ENCODE measurements at places on chromosomes 13 and 19. TPM values are rescaled to one million over a fixed set of nuclear protein-coding genes. Genes with fewer than 3 reads are reported as not detected.

GJB2 gene
- not detected for total RNA-seq

DNA sequence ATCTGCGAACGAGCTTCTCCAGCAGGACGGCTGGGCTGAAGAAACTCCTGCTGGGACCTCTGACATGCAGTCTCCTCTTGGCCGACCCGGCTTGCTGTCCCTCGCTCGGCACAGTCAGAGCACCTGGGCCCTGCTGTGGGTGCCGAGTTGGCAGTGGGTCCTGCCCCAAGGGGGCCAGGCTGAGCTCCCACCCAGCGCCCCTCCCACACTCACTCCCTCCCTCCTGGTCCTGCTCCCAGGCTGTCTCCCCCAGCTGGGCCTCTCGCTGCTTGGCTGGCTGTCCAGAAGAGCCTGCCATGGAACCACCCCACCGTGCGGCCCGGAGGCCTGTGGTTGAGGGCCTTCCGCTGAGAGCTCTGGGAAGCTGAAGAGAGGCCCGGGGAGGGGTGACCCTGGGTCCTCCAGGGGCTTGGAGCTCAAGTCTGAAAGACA, 6.0 kb downstream of the AKT2 start:
- H3K4me3 ChIP-seq: peak overlapping the region; percentile 30
- H3K27ac ChIP-seq: peak overlapping the region; percentile 97
- H3K36me3 ChIP-seq: no peaks in the 10 kb centered on the region
- DNase-seq: peak; percentile 73
- peaks cover 87% of the 10 kb centered on the region for H3K4me1 ChIP-seq

GRCh38 chr13:99693852-99694611, 192.8 kb downstream of the TM9SF2 start:
- no peaks in the 10 kb centered on the region for H3K36me3 ChIP-seq
- H3K27me3 ChIP-seq: no peaks in the 10 kb centered on the region
- H3K4me1 ChIP-seq: no peaks in the 10 kb centered on the region
- no peak overlapping the region for H3K4me3 ChIP-seq
- no peak for DNase-seq

DNA sequence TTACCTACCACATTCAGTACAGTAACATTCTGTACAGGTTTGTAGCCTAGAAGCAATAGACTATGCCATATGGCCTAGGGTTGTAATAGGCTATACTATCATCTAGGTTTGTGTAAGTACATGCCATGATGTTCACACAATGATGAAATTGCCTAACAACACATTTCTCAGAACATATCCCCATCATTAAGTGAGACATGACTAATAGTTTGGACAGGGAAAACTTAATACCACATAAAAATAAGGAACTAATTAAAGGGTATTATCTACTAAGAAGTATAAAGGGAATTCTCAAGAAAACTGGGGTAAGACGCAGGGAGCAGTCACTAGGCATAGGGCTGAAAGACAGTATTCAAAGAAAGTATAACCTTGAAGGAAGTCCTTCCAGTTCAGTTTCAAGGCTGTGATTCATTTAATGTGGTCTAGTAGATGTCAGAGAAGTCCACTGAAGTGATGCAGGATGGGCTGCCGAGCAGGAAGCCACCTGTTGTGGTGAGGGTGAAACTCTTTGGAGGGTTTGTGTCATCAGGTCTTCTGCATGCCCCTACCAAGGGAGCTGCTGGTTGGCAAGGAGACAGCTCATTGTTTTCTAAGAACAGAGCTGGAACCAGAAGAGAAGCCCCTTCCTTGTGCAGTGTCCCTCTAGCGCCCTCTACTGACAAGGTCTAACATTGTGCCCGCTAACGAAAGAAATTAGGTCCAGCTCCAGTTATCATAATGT, 122.9 kb downstream of the OLFM4 start:
- DNase-seq: no peak
- H3K36me3 ChIP-seq: no peaks in the 10 kb centered on the region
- H3K27me3 ChIP-seq: no peaks in the 10 kb centered on the region
- H3K27ac ChIP-seq: no peak overlapping the region
- no peak overlapping the region for H3K4me3 ChIP-seq

DNA sequence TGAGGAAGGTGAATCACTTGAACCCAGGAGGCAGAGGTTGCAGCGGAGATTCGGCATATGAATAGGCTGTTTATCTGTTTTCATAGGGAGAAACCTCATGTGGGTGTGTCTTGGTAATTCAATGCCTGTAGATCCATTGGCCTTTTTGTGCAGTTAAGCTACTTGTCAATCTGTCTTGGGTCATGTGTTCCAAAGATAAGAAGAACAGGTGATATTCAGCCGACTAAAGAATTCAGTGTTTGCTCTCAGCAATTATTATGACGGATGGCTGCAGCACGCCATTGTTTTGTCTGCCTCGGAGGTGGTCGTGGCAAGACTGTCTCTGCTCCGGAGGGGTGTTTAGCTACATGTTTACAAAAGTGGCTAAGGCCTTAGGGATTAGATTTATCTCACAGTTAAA, 573.0 kb upstream of the PCDH9 start:
- no peak overlapping the region for H3K4me3 ChIP-seq
- no peak for DNase-seq
- no peak overlapping the region for H3K27ac ChIP-seq
- no peaks in the 10 kb centered on the region for H3K36me3 ChIP-seq

DNA sequence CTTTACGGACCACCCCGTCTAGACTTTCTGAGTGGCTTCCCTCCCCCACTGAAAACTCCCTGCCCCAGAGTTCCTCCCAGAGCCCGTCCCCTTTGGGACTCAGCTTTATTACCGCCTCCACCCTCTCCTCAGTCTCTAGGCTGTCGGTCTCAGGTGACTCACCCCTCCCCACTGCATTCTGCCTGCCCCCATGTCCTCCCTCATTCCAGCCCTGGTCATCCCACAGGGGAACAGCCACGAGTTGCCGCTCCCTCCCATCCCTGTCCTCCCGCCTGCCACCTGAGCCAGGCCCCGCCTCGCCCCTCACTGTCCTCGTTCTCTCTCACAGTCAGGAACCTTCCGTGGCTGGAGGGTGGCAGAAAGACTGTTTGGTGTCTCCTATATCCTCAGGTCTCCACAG, 57.3 kb downstream of the SMARCA4 start:
- no peak overlapping the region for H3K4me3 ChIP-seq
- no peaks in the 10 kb centered on the region for H3K27me3 ChIP-seq
- H3K4me1 ChIP-seq: peaks cover 8% of the 10 kb centered on the region
- DNase-seq: no peak
- H3K27ac ChIP-seq: no peak overlapping the region

CDC16 gene
- 31.8 TPM for total RNA-seq

TMPRSS9 gene
- not detected for total RNA-seq

GRCh38 chr13:78620936-78621470, 17.7 kb upstream of the POU4F1 start:
- H3K4me1 ChIP-seq: no peaks in the 10 kb centered on the region
- H3K27ac ChIP-seq: no peak overlapping the region
- H3K4me3 ChIP-seq: no peak overlapping the region

CEACAM19 gene
- 2.3 TPM for total RNA-seq

ADGRE3 gene
- not detected for total RNA-seq

DNA sequence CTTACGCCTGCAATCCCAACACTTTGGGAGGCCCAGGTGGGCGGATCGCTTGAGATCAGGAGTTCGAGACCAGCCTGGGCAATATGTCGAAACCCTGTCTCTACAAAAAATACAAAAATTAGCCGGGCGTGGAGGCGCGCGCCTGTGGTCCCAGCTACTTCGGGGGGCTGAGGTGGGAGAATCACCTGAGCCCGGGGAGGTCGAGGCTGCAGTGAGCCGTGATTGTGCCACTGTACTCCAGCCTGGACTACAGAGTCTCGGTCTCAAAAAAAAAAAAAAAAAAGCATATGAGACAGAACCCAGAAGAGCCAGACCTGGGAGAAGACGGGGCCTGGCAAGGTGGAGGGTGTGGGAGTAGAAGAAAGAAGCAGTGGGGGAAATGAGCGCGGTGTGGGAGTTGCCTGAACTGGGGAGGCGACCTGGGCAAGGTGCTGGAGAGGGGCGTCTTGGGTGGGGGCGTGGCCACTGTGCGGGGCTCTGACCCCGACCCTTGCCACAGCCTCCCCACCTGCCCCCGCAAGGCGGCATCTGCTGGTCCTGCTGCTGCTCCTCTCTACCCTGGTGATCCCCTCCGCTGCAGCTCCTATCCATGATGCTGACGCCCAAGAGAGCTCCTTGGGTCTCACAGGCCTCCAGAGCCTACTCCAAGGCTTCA, 533 bp downstream of the DKKL1 start:
- H3K27me3 ChIP-seq: no peaks in the 10 kb centered on the region
- H3K4me1 ChIP-seq: no peaks in the 10 kb centered on the region
- DNase-seq: no peak
- H3K36me3 ChIP-seq: peaks cover 5% of the 10 kb centered on the region
- H3K4me3 ChIP-seq: peak overlapping the region; percentile 82
- H3K27ac ChIP-seq: peak overlapping the region; percentile 38

CYP4F8 gene
- not detected for total RNA-seq

HIPK4 gene
- 1.0 TPM for total RNA-seq

RDH8 gene
- total RNA-seq: not detected

- DNase-seq: no peak
- no peaks in the 10 kb centered on the region for H3K4me1 ChIP-seq
- no peaks in the 10 kb centered on the region for H3K27me3 ChIP-seq
- H3K36me3 ChIP-seq: no peaks in the 10 kb centered on the region
- H3K4me3 ChIP-seq: no peak overlapping the region
Observed at GRCh38 chr13:21800837-21801616, 130.2 kb downstream of the FGF9 start.

- no peak overlapping the region for H3K27ac ChIP-seq
- no peak for DNase-seq
- peaks cover 20% of the 10 kb centered on the region for H3K4me1 ChIP-seq
- H3K36me3 ChIP-seq: peaks cover 33% of the 10 kb centered on the region
- H3K27me3 ChIP-seq: no peaks in the 10 kb centered on the region
Observed at GRCh38 chr13:97366172-97366688, 67.7 kb upstream of the RAP2A start.

- no peak overlapping the region for H3K4me3 ChIP-seq
- peaks cover 6% of the 10 kb centered on the region for H3K36me3 ChIP-seq
- no peak overlapping the region for H3K27ac ChIP-seq
- no peaks in the 10 kb centered on the region for H3K4me1 ChIP-seq
Observed at GRCh38 chr19:43489979-43490599, 14.5 kb downstream of the PHLDB3 start.

CBARP gene
- 2.6 TPM for total RNA-seq

GRCh38 chr13:40503966-40504591, 162.4 kb downstream of the FOXO1 start:
- H3K27ac ChIP-seq: no peak overlapping the region
- H3K36me3 ChIP-seq: no peaks in the 10 kb centered on the region
- no peaks in the 10 kb centered on the region for H3K27me3 ChIP-seq
- DNase-seq: peak; percentile 59
- H3K4me1 ChIP-seq: peaks cover 19% of the 10 kb centered on the region
- no peak overlapping the region for H3K4me3 ChIP-seq

DNA sequence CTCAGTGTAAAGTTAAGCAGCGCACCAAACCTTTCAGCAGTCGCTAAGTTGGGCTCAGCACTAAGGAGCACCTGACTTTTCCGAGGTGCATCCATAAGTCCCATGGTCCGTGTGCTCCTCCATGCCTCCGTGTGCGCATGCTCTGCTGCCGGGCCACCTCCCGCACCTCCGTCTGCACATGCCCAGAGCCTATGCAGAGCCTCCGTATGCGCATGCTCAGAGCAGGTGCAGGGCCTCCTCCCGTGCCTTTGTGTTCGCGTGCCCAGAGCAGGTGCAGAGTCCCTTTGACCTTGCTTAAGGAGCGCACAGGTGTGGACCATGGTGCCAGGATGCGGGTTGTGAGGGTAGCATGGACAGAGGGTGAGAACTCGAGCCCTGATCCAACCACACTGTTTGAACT, 46.0 kb downstream of the ATP11A start:
- DNase-seq: no peak
- H3K4me3 ChIP-seq: no peak overlapping the region
- H3K27me3 ChIP-seq: no peaks in the 10 kb centered on the region
- H3K4me1 ChIP-seq: peaks cover 49% of the 10 kb centered on the region
- no peaks in the 10 kb centered on the region for H3K36me3 ChIP-seq

GRCh38 chr19:43124360-43124759, 41.9 kb upstream of the PSG2 start:
- no peaks in the 10 kb centered on the region for H3K36me3 ChIP-seq
- H3K27me3 ChIP-seq: no peaks in the 10 kb centered on the region
- H3K27ac ChIP-seq: no peak overlapping the region
- no peaks in the 10 kb centered on the region for H3K4me1 ChIP-seq

GRCh38 chr13:95323930-95324662, 22.8 kb upstream of the ABCC4 start:
- no peak overlapping the region for H3K27ac ChIP-seq
- no peaks in the 10 kb centered on the region for H3K27me3 ChIP-seq
- no peaks in the 10 kb centered on the region for H3K36me3 ChIP-seq
- no peak for DNase-seq
- no peaks in the 10 kb centered on the region for H3K4me1 ChIP-seq

DNA sequence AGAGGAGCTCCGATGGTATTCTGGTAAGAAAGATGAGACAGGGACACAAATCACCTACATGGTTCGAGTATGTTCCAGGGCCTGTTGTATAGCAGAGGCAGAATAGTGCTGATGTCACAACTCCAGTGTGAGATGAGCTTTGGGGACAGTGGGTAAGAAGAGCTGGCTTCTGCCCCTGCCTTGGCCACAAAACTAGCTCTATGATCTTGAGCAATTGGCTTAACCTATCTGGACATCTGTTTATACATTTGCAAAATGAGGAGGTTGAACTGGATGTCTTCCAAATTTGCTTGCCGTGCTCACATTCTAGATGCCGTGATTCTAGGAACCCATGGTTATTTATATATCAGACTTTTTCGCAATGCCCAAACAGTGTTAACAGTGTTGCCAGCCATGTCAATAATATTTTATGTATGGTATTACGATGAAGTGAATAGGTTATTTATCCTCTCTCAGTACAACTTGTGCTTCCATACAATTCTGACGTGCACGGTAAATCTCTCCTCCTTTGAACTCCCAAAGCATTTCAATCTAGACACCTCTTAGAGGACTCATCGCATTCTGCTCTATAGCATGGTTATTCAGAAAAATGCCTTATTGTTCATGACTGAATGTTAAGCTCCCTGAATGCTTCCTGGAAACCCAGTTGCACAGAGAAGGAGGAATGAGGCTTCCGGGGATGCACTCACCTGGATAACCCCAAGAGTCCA, 316.0 kb downstream of the FOXO1 start:
- peaks cover 22% of the 10 kb centered on the region for H3K4me1 ChIP-seq
- no peaks in the 10 kb centered on the region for H3K36me3 ChIP-seq
- DNase-seq: peak; percentile 50
- H3K27ac ChIP-seq: no peak overlapping the region

RNF225 gene
- not detected for total RNA-seq

C19orf67 gene
- total RNA-seq: not detected

DNA sequence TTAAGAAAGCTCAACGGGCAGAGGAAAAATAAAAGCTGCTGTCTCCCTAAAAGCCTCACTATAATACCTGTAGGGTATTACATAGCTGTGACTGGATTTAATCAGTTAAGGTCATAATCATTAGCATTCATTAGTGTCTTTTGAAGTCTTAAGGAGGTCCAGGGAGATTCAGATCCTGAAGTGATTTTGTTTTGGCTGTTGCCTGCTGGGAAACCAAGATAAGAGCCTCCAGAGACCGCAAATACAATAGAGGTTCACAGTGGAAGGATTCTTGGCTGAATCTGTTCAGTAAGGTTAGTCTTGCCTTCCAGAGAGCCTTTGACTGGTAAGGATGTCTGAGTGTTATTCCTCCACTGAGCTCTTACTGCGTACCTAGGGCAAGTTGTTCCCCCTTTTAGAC, 54.0 kb upstream of the TNFRSF19 start:
- H3K36me3 ChIP-seq: no peaks in the 10 kb centered on the region
- no peaks in the 10 kb centered on the region for H3K27me3 ChIP-seq
- no peaks in the 10 kb centered on the region for H3K4me1 ChIP-seq
- no peak for DNase-seq
- no peak overlapping the region for H3K4me3 ChIP-seq

GRCh38 chr19:27793128-27793643, 1419.8 kb downstream of the UQCRFS1 start:
- DNase-seq: peak; percentile 71
- H3K27ac ChIP-seq: peak overlapping the region; percentile 87
- peak overlapping the region; percentile 66 for H3K4me3 ChIP-seq
- H3K4me1 ChIP-seq: no peaks in the 10 kb centered on the region
- H3K27me3 ChIP-seq: no peaks in the 10 kb centered on the region
